ENCODE measurements at places on chromosomes 11 and 22.

GRCh38 chr22:28379951-28380350 lies 299.7 kb downstream of the TTC28 start:
- H3K27me3 ChIP-seq: no peaks in the 10 kb centered on the region
- H3K4me1 ChIP-seq: peaks cover 41% of the 10 kb centered on the region
- H3K4me3 ChIP-seq: no peak overlapping the region
- H3K27ac ChIP-seq: no peak overlapping the region
- no peak for DNase-seq
- no peaks in the 10 kb centered on the region for H3K36me3 ChIP-seq

GRCh38 chr11:126518972-126519690 lies 163.6 kb downstream of the ST3GAL4 start:
- no peaks in the 10 kb centered on the region for H3K36me3 ChIP-seq
- no peak overlapping the region for H3K4me3 ChIP-seq
- no peaks in the 10 kb centered on the region for H3K27me3 ChIP-seq
- H3K4me1 ChIP-seq: no peaks in the 10 kb centered on the region
- no peak for DNase-seq

GRCh38 chr11:125903711-125904659 lies at the start of gene DDX25:
Gene DDX25, plus strand, starts transcription at chr11:125904508. Its CDS starts 10 bp downstream, at chr11:125904518.
- DNase-seq: no peak
- peak within 1 kb of the TSS; percentile 53 for H3K4me3 ChIP-seq
- peaks cover 14% of the 10 kb centered on the region for H3K36me3 ChIP-seq
- peaks cover 7% of the 10 kb centered on the region for H3K27me3 ChIP-seq
- H3K4me1 ChIP-seq: peaks cover 25% of the 10 kb centered on the region
- H3K27ac ChIP-seq: no peak within 1 kb of the TSS

GRCh38 chr11:117232911-117233409 lies 489 bp downstream of the RNF214 start:
- peak overlapping the region; percentile 87 for H3K4me3 ChIP-seq
- H3K36me3 ChIP-seq: no peaks in the 10 kb centered on the region

DNA sequence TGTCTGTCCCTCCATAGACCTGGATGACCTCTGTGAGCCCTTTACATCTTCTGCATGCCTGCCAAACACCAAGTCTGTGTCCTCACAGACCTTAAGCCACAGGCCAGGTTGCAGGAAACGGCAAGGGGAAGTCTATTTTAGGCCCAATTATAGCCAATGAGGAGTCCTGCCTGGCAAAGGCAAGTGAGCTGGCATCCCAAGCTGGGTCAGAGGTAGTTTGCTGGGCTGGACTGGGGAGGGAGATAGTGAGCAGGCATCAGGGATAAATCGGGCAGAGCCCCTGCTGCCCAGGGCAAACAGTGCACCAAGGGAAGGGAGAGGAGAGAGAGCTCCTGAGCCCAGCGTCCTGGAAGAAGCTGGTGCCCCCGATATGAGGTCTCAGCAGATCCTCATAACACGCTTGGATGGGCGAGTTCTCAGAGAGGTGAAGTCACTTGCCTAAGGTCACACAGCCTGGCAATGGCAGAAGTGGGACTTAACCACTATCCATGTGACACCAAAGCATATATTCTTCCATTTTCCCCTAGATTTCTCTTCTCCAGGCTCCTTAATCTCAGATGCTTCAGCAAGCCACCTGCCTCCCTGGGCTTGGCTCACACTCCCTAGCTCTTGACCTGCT lies 3.7 kb upstream of the RELT start:
- no peak for DNase-seq
- no peaks in the 10 kb centered on the region for H3K36me3 ChIP-seq
- no peaks in the 10 kb centered on the region for H3K27me3 ChIP-seq
- H3K4me3 ChIP-seq: no peak overlapping the region

- H3K4me1 ChIP-seq: no peaks in the 10 kb centered on the region
- no peaks in the 10 kb centered on the region for H3K27me3 ChIP-seq
- no peaks in the 10 kb centered on the region for H3K36me3 ChIP-seq
- no peak overlapping the region for H3K27ac ChIP-seq
- no peak overlapping the region for H3K4me3 ChIP-seq
- DNase-seq: no peak
Measured at GRCh38 chr11:69721745-69722144, 17.9 kb upstream of the FGF19 start.

DNA sequence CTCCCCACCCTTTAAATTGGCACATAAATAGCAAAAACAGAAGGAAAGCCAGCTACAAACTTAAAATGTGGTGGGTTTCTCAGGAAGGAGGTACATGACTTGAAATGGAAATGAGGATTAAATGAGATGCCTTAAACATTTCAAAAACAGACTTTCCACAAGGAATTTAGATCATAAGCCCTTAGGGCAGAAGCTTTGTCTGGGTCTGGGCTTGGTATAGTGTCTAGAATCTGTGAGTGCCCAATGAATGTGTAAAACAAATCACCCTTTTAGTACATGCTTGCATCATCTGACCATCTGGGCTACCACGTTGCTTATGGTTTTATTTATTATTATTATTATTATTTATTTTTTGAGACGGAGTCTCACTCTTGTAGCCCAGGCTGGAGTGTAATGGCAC lies 37.1 kb upstream of the CREB3L1 start:
- no peaks in the 10 kb centered on the region for H3K36me3 ChIP-seq
- no peak for DNase-seq
- H3K27me3 ChIP-seq: no peaks in the 10 kb centered on the region
- peaks cover 34% of the 10 kb centered on the region for H3K4me1 ChIP-seq
- H3K27ac ChIP-seq: no peak overlapping the region
- no peak overlapping the region for H3K4me3 ChIP-seq

GRCh38 chr22:27996529-27996925 lies 77.5 kb upstream of the PITPNB start:
- H3K4me3 ChIP-seq: no peak overlapping the region
- H3K27ac ChIP-seq: no peak overlapping the region
- no peaks in the 10 kb centered on the region for H3K4me1 ChIP-seq
- DNase-seq: no peak
- no peaks in the 10 kb centered on the region for H3K27me3 ChIP-seq

- H3K4me1 ChIP-seq: no peaks in the 10 kb centered on the region
- DNase-seq: no peak
- H3K27me3 ChIP-seq: no peaks in the 10 kb centered on the region
- no peak overlapping the region for H3K4me3 ChIP-seq
Measured at GRCh38 chr11:24421766-24422165, 75.1 kb upstream of the LUZP2 start.

GRCh38 chr11:36131721-36132397 lies 157.4 kb downstream of the COMMD9 start:
- peaks cover 7% of the 10 kb centered on the region for H3K4me1 ChIP-seq
- DNase-seq: no peak
- no peaks in the 10 kb centered on the region for H3K36me3 ChIP-seq
- H3K27ac ChIP-seq: peak overlapping the region; percentile 22
- no peak overlapping the region for H3K4me3 ChIP-seq

- H3K27me3 ChIP-seq: no peaks in the 10 kb centered on the region
- no peaks in the 10 kb centered on the region for H3K4me1 ChIP-seq
- DNase-seq: no peak
- H3K27ac ChIP-seq: no peak overlapping the region
Measured at GRCh38 chr22:21972293-21972779, 10.3 kb downstream of the TOP3B start.

DNA sequence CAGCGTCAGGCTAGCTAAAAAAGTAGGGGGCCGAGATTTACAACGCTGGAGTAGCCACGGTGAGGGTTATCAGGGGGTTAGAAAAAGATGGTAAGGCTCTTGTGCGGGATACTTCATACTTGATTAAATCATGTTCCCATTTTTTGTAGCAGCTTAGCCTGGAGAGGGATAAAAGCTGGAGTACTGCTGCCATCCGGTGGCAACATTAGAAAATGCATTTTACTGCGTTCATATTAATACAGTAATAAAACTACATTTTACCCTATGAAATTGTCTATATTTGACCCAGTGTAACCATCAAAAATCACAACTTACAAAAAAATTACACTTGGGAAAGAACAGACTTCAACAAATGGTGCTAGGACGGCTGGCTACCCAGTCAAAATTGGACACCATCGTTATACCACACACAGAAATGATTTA lies 17.3 kb downstream of the RPUSD4 start:
- H3K4me1 ChIP-seq: no peaks in the 10 kb centered on the region
- no peak for DNase-seq
- no peaks in the 10 kb centered on the region for H3K27me3 ChIP-seq
- H3K4me3 ChIP-seq: no peak overlapping the region
- no peak overlapping the region for H3K27ac ChIP-seq

GRCh38 chr11:108616549-108616948 lies 23.0 kb upstream of the EXPH5 start:
- no peak overlapping the region for H3K4me3 ChIP-seq
- H3K36me3 ChIP-seq: no peaks in the 10 kb centered on the region
- H3K27me3 ChIP-seq: no peaks in the 10 kb centered on the region
- DNase-seq: no peak

DNA sequence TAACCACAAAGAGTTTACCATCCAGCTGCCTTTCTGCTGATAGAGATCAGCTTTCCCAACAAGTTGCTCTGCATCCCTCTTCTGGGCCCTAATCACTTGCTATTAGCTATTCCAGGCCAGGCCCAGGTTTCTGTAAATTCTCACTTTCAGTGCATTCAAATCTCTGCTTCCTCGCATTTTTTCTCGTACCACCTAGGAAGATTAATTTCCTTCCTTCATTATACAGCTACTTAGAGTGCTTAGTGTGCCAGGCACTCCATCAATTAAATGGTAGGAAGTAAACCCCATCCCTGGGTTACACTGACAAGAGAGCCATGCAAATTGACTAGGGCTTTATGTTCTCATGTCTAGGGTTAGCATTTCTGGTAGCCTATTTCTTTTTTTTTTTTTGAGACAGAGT lies 9.7 kb downstream of the SIAE start:
- H3K27me3 ChIP-seq: no peaks in the 10 kb centered on the region
- no peak overlapping the region for H3K27ac ChIP-seq
- H3K4me1 ChIP-seq: no peaks in the 10 kb centered on the region

DNA sequence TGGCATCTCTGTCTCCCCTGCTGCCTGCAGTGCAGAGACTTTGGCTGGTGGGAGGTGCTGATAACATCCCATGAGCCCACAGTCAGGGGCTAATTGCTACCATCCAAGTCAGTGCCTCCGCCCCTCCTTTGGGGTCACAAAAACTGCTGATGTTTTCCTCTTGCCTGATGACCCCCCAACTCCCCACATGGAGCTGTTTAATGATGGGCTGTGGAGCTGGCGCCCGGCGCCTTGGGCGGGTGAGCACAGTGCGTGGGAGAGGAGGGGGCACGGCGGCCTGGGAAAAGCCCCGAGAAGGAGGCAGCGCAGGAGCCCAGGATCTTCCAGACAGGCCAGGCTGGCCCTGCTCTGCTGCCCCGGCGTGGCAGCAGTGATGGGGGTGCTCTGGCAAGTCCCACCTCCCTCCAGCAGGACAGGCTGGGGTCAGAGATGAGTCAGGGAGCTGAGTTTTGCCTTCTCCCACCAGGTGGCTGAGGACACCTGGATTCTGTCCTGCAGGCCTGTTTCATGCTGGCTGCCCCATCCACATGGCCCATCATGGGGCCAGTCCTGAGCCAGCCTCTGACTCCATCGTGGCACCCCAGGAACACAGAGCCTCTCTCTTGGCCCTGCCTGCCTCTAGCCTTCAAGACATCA lies 43.8 kb downstream of the NECTIN1 start:
- no peak for DNase-seq

GRCh38 chr22:39292561-39293074 lies 26.8 kb downstream of the RPL3 start:
- H3K4me1 ChIP-seq: peaks cover 47% of the 10 kb centered on the region
- no peaks in the 10 kb centered on the region for H3K27me3 ChIP-seq
- no peak overlapping the region for H3K4me3 ChIP-seq
- H3K27ac ChIP-seq: peak overlapping the region; percentile 14
- peak; percentile 93 for DNase-seq
- H3K36me3 ChIP-seq: no peaks in the 10 kb centered on the region

DNA sequence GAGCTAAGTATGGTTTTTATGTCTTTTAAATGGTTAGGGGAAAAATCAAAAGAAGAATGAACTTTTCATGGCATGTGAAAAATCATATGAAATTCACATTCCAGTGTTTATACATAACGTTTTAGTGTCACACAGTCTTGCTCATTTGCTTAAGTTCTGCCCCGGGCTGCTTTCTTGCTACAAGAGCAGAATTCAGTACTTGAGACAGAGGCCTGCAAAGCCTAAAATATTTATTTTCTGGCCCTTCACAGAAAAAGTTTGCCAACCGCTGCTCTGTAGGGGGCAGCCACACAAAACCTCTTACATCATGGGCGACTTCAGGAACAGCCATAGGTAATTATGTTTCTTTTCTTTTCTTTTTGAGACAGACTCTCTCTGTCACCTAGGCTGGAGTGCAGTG lies 1.0 kb upstream of the ATG2A start:
- H3K27ac ChIP-seq: peak overlapping the region; percentile 83
- H3K4me1 ChIP-seq: peaks cover 34% of the 10 kb centered on the region
- peaks cover 13% of the 10 kb centered on the region for H3K36me3 ChIP-seq
- H3K4me3 ChIP-seq: peak overlapping the region; percentile 46
- H3K27me3 ChIP-seq: no peaks in the 10 kb centered on the region

GRCh38 chr11:17385926-17386325 lies 2.5 kb downstream of the KCNJ11 start:
- peaks cover 5% of the 10 kb centered on the region for H3K4me1 ChIP-seq
- no peaks in the 10 kb centered on the region for H3K36me3 ChIP-seq

- DNase-seq: no peak
- no peaks in the 10 kb centered on the region for H3K4me1 ChIP-seq
- no peak overlapping the region for H3K27ac ChIP-seq
- H3K36me3 ChIP-seq: no peaks in the 10 kb centered on the region
Measured at GRCh38 chr11:21105196-21105917, 436.0 kb downstream of the NELL1 start.

GRCh38 chr11:8080069-8080670 lies 841 bp upstream of the TUB start:
- no peaks in the 10 kb centered on the region for H3K36me3 ChIP-seq
- H3K27me3 ChIP-seq: no peaks in the 10 kb centered on the region
- peak overlapping the region; percentile 70 for H3K4me3 ChIP-seq
- peaks cover 29% of the 10 kb centered on the region for H3K4me1 ChIP-seq
- DNase-seq: no peak

DNA sequence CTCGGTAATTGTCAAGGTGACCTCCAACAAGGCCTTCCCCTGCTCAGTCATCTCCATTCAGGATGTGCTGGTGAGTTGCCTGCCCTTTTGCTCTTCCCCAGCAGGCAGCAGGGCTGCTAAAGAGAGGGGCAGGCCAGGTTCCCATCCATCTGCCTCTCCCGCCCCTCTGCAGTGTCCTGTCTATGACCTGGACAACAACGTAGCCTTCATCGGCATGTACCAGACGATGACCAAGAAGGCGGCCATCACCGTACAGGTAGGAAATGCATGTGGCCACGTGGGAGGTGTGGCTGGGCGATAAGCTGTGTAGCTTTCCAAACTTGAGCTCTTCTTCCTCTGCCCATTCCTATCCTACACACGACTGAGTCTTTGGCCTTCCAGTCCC lies 4.0 kb downstream of the SIDT2 start:
- H3K36me3 ChIP-seq: no peaks in the 10 kb centered on the region
- no peak overlapping the region for H3K27ac ChIP-seq
- peaks cover 34% of the 10 kb centered on the region for H3K4me1 ChIP-seq
- no peaks in the 10 kb centered on the region for H3K27me3 ChIP-seq
- DNase-seq: no peak
- no peak overlapping the region for H3K4me3 ChIP-seq

DNA sequence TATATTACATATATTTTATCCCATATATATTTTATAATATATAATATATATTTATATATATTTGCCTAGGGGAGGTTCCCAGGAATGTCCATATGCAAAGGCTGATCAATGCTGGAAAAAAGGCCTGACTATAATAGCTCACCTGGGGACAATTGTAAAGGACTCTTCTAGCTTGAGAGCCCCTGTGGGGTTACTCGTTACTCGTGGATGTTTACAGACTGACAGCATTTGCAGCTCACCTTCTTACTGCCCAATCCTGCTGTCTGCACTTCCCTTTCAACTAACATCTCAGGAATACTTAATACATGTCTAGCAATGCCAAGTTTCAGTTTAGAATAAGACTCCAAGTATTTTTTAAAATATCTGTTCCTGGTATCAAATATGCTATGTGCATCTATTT lies 1365.4 kb upstream of the RAG2 start:
- no peaks in the 10 kb centered on the region for H3K36me3 ChIP-seq
- no peaks in the 10 kb centered on the region for H3K27me3 ChIP-seq
- DNase-seq: no peak
- H3K4me3 ChIP-seq: no peak overlapping the region
- no peak overlapping the region for H3K27ac ChIP-seq
